ENCODE measurements at places on chromosomes 12 and 14.

DNA sequence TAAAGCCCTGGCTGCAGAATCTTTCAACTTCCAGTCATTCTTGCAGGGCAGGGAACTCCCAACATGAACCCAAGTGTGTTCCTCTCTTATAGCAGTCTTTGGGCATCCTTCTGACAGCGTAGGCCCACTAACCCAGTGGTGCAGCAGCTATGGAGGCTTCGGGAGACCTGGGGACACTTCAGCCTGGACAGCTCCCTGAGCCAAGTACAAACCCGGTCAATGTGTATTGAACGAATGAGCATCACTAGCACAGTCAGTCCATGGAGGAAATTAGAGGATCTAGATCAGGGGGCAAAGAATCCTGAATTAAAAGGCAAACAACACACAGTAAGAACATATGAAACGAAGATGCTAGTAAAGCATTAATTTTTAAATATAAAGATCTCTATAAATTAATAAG, 41.8 kb downstream of the KIAA0586 start:
- DNase-seq, result no peak

- DNase-seq, result no peak
Observed at GRCh38 chr12:77163074-77164038, 98.0 kb upstream of the E2F7 start.

GRCh38 chr12:64652346-64652745, 42.1 kb downstream of the RASSF3 start:
- no peak for DNase-seq

- no peak for DNase-seq
Observed at GRCh38 chr12:69987579-69988091, 162.6 kb downstream of the MYRFL start.

DNA sequence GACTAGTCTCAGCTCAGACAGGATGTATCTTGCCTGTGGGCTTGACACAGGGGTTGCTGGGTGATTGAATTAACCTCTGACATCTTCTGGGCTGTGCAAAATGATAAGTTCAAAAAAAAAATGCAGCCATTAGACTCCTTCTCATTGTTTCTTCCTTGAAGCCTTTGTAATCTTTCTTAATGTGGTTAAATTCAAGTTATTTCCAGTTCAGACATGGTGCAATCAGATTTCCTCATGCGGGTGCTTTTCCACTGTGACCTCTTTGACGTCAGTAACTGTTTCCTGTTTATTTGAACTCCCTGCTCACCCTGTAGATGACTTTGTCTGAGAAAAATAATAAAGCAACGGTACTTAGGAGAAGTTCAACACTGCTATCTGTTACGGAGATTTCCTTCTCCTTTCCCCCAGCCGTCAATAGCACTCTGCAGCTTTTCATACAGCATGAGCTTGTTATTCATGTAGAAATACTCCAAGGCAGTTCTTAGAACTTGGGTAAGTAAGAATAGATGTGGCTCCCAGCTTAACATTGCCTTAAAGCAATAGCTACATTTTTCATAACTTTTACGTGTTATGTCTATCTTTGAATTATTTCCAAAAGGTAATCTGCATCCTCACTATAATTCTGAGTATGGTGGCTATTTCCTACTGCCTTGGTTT, 155.5 kb downstream of the PRKCH start:
- no peak for DNase-seq

- no peak for DNase-seq
Observed at GRCh38 chr14:98808494-98809407, 463.2 kb downstream of the BCL11B start.

DNA sequence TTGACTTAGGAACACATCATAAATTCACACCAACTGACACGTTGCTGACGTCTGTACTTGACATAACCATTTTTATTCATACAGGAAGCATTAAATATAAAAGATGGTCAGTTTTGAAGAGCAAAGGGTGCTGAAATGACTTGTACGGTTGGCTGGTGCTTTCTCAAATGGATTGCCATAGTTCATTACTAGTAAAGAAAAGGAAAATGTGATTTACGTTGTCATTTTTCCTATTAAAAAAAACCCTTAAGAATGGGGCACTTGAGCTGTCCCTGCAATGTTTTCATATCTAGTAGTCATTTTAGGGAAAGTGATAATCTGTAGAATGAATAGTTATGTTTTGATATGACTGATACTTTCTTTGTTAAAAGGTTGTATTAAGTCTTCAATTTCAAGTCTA, 22.5 kb upstream of the MANSC4 start:
- DNase-seq, result no peak

GRCh38 chr14:25122211-25122610, 72.3 kb upstream of the STXBP6 start:
- no peak for DNase-seq
